ENCODE measurements at places on chromosomes 6 and 20. TPM values are rescaled to one million over a fixed set of nuclear protein-coding genes. Genes with fewer than 3 reads are reported as not detected.

The HLA-DPA1 gene
- total RNA-seq: 0.97 TPM

DNA sequence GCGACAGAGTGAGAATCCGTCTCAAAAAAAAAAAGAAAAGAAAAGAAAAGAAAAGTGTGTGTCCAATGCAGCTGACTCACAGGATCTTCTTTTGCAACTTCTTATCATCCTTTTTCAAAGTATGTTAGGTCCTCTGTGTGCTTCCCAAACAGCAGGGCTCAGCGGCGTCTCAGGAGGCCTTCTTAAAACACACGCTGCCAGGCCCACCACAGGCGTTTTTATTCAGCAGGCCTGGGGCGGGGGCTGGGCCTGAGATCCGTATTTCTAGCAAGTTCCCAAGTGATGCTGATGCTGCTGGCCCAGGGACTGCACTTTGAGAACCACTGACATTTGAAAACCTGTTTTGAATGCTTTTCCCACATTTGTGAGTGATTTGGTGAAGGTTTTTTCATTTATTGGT is 57.1 kb downstream of the PSMG4 start:
- DNase-seq: no peak

GRCh38 chr6:162219266-162219665 is 508.3 kb downstream of the PRKN start:
- DNase-seq: no peak

The TMEM170B gene
- total RNA-seq: 2.3 TPM

DNA sequence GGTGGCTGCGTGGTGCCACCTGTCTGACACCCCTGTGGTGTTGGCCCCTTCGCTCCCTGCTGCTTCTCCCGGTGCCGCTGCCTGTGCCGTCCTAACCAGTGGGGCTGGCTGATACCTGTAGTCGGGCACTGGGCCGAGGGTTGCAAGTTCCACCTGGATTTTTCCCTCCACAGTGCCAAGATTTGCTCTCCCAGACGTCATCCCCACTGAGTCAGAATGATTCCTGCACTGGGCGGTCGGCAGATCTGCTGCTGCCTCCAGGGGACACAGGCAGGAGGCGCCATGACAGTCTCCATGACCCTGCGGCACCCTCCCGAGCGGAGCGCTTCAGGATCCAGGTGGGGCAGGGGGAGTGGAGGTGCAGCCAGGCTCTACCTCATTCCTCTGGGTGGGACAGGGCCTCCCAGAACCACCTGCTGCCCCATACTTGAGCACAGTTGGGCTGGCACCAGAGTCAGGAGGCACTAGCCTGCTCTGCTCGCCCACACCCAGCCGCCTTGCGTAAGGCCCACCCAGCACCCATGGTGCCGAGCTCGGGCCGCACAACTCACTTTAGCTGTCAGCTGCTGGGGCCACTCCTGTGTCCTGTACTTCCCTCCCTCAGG is 60.2 kb downstream of the TCP11 start:
- DNase-seq: no peak

The LZTS3 gene
- total RNA-seq: 13.8 TPM

GRCh38 chr20:19875376-19876221 is 117.5 kb downstream of the RIN2 start:
- no peak for DNase-seq

The HLA-DQB1 gene
- not detected for total RNA-seq
